ENCODE measurements at places on chromosomes 16 and 17. TPM values are rescaled to one million over a fixed set of nuclear protein-coding genes. Genes with fewer than 3 reads are reported as not detected.

GRCh38 chr16:51106535-51106934, 44.5 kb downstream of the SALL1 start:
- DNase-seq, result no peak
- H3K27me3 ChIP-seq, result no peaks in the 10 kb centered on the region
- H3K4me1 ChIP-seq, result no peaks in the 10 kb centered on the region

GRCh38 chr17:81537343-81537855, 9.2 kb downstream of the FSCN2 start:
- peaks cover 13% of the 10 kb centered on the region for H3K27me3 ChIP-seq
- no peak overlapping the region for H3K27ac ChIP-seq
- DNase-seq, result peak; percentile 77
- H3K4me3 ChIP-seq, result no peak overlapping the region
- peaks cover 19% of the 10 kb centered on the region for H3K4me1 ChIP-seq

DNA sequence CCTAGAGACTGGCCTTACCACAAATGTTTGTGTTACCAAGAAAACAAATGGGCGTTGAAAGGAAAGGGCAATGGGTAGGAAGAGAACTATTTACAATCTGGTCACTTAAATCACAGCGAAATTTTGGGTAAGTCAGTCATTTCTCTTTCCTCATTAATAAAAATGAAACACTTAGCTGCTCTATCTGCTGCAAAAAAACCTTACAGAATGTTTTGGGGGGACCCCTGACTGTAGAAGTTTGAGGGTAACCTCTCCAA, 742 bp upstream of the NUTF2 start:
- DNase-seq, result no peak
- H3K4me1 ChIP-seq, result peaks cover 41% of the 10 kb centered on the region
- peak overlapping the region; percentile 87 for H3K4me3 ChIP-seq
- no peaks in the 10 kb centered on the region for H3K27me3 ChIP-seq
- peak overlapping the region; percentile 96 for H3K27ac ChIP-seq

DNA sequence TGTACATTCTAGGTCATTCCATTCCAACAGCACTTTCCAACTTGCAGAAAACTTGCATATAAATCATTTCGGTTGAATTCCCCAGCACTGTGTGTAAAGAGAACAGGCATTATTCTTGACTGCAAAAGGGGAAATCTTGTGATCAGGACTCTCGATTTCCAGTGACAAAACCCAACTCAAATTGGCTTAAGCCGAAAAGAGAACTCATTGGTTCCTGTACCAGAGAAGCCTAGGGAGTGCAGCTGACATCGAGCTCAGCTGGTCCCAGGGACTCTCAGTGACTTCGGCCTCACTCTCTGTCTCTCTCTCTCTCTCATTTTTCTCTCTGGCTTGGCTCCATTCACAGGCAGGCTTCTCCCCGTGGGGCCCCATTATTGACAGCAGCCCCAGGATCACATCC, 30.7 kb downstream of the CD300LF start:
- no peak for DNase-seq
- H3K4me1 ChIP-seq, result no peaks in the 10 kb centered on the region
- no peaks in the 10 kb centered on the region for H3K27me3 ChIP-seq
- H3K27ac ChIP-seq, result no peak overlapping the region

GRCh38 chr17:80886641-80887573, 104.7 kb upstream of the CHMP6 start:
- H3K27me3 ChIP-seq, result no peaks in the 10 kb centered on the region
- no peaks in the 10 kb centered on the region for H3K36me3 ChIP-seq
- H3K4me3 ChIP-seq, result no peak overlapping the region
- H3K27ac ChIP-seq, result no peak overlapping the region
- no peaks in the 10 kb centered on the region for H3K4me1 ChIP-seq
- peak; percentile 22 for DNase-seq

DNA sequence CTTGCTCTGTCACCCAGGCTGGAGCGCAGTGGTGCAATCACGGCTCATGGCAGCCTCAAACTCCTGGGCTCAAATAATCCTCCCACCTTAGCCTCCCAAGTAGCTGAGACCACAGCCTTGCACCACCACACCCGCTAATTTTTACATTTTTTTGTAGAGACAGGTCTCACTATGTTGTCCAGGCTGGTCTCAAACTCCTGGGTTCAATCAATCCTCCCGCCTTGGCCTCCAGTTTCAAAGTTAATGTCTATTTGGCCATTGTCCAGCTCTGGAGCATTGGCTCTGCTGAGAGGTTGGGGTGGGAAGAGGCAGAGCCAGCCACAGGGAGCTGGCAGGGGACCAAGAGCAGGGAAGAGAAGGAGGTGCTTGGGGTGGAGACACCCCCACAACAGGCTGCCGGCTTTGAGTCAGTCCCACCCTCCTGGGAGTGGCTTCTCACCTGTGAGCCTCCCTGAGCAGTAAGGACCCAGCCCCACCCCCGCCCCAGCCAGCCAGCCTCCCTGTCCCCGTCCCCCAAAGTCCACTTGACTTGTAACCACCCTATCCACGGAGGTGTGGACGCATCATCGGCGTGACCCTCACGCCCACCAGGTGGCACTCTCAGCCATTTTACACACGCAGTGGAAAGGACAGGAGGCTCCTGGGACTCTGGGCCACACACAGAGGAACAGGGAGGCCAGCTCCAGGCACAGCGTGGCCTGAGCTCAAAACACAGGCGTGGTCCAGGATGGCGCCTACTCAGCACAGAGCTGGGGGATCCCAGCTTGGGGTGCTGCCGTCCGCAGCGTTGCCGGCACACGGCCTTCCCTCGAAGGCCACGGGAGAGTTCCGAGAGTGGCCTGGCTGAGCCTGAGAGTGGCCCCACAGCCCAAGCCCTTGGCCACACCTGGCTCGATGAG, 22.8 kb upstream of the PVALEF start:
- DNase-seq, result peak; percentile 89
- no peaks in the 10 kb centered on the region for H3K27me3 ChIP-seq
- no peaks in the 10 kb centered on the region for H3K36me3 ChIP-seq
- peaks cover 13% of the 10 kb centered on the region for H3K4me1 ChIP-seq
- no peak overlapping the region for H3K27ac ChIP-seq
- no peak overlapping the region for H3K4me3 ChIP-seq

DNA sequence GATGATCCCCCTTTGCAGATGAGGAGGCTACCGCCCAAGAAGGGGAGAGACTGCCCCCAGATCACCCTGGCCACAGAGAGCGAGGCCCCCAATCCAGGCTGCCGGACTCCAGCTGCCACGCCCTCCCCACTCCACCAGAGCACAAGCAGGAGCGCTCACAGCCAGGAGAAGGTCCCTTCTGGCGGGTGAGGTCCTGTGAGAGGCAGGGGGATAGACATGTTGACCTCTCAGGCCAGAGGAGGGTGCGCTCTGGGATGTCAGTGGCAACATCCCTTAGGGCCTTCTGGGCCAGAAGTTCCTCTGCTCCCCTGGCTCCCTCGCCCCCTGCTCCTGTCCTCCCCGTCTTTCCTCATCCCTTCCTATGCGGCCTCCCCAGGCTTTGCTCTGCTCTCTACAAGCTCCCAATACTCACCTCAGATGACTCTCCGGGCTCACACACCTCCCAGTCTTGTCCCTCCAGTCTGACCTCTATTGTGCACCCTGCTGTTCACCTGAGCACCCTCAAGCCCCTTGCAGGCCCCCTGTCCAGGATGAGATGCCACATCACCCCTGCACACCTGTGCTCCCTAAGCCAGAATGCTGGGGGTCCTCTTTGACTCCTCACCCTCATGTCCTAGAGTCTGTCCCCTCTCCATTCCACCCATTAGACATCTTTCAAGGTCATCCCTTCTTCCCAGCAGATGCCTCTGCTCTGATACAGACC, 5.0 kb upstream of the NXPH3 start:
- H3K36me3 ChIP-seq, result no peaks in the 10 kb centered on the region
- no peaks in the 10 kb centered on the region for H3K27me3 ChIP-seq
- peaks cover 12% of the 10 kb centered on the region for H3K4me1 ChIP-seq
- no peak overlapping the region for H3K27ac ChIP-seq

DNA sequence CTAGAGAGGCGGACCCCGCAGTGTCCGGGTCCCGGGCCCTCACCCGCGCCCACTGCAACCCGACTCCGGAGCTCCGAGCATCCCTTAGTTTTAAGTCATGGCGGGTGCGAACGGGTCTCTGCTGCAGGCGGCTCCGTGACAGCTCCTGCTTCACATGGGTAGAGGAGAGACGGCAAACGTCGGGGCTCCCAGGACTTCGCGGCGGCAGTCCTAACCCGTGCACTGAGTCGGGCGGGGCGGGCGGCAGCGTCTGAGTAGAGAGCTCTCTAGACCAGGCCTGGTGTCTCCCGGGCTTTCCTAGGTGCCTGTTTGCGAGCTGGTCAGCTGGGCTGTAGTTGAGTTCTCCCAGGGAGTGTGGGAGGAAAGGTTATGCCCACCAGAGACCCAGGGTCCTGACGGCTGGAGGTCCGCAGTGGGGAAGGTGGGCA, 345 bp downstream of the TSC2 start:
- peak overlapping the region; percentile 90 for H3K4me3 ChIP-seq
- peaks cover 31% of the 10 kb centered on the region for H3K36me3 ChIP-seq
- H3K27me3 ChIP-seq, result no peaks in the 10 kb centered on the region
- peaks cover 15% of the 10 kb centered on the region for H3K4me1 ChIP-seq

DNA sequence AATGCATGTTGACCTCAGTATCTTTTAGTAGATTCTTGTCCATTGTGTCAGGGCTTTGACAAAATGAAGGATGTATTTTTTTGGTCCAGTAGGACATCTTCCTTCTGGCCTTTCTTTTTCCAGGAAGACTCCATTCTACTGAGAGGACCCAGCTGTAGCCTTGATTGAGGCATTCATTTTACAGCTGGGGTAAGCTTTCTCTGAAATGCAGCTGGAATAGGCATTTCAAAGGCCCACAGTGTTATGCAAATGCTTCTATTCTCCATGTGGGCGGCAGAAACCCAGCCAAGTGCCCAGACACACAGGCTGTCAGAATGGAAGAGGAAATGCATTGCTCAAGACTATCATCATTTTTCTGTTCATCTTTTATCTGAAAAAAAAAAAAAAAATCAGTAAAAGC, 629.0 kb upstream of the CDH8 start:
- DNase-seq, result no peak
- H3K36me3 ChIP-seq, result no peaks in the 10 kb centered on the region
- H3K4me3 ChIP-seq, result no peak overlapping the region
- no peak overlapping the region for H3K27ac ChIP-seq

DNA sequence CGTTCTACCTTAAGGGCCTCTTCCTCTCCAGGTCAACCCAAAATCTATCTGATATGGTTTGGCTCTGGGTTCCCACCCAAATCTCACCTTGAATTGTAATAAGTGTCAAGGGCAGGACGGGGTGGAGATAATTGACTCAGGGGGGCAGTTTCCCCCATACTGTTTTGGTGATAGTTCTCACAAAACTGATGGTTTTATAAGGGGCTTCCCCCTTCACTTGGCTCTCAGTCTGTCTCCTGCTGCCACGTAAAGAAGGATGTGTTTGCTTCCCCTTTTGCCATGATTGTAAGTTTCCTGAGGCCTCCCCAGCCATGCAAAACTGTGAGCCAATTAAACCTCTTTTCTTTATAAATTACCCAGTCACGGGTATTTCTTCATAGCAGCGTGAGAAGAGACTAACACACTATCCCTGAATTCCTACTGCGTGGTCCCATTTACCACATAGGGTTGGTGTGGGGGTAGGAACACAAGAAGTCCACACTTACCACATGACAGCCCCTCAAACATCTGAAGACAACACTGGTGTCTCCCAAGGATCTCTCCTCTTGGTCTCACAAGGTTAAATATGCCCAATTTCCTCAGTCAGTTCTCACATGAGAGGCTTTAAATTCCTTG, 8.2 kb downstream of the COTL1 start:
- no peaks in the 10 kb centered on the region for H3K27me3 ChIP-seq
- H3K4me1 ChIP-seq, result peaks cover 19% of the 10 kb centered on the region
- H3K4me3 ChIP-seq, result no peak overlapping the region
- DNase-seq, result no peak
- H3K36me3 ChIP-seq, result no peaks in the 10 kb centered on the region

- no peaks in the 10 kb centered on the region for H3K27me3 ChIP-seq
- H3K4me3 ChIP-seq, result no peak overlapping the region
- no peak overlapping the region for H3K27ac ChIP-seq
- H3K36me3 ChIP-seq, result no peaks in the 10 kb centered on the region
These were observed 117.7 kb downstream of the CHD9 start for GRCh38 chr16:53172517-53172916.

- H3K27me3 ChIP-seq, result no peaks in the 10 kb centered on the region
- no peaks in the 10 kb centered on the region for H3K36me3 ChIP-seq
- no peak for DNase-seq
- no peak overlapping the region for H3K27ac ChIP-seq
These were observed 46.4 kb downstream of the SLFN5 start for GRCh38 chr17:35289222-35289621.

- no peaks in the 10 kb centered on the region for H3K4me1 ChIP-seq
- H3K4me3 ChIP-seq, result no peak overlapping the region
- no peak overlapping the region for H3K27ac ChIP-seq
- DNase-seq, result no peak
- no peaks in the 10 kb centered on the region for H3K36me3 ChIP-seq
- H3K27me3 ChIP-seq, result no peaks in the 10 kb centered on the region
These were observed 133.6 kb downstream of the SKAP1 start for GRCh38 chr17:48296453-48296852.

GRCh38 chr16:83994087-83994486, 26.0 kb downstream of the NECAB2 start:
- H3K27me3 ChIP-seq, result no peaks in the 10 kb centered on the region
- no peaks in the 10 kb centered on the region for H3K4me1 ChIP-seq
- DNase-seq, result no peak
- no peak overlapping the region for H3K4me3 ChIP-seq
- H3K36me3 ChIP-seq, result no peaks in the 10 kb centered on the region

DNA sequence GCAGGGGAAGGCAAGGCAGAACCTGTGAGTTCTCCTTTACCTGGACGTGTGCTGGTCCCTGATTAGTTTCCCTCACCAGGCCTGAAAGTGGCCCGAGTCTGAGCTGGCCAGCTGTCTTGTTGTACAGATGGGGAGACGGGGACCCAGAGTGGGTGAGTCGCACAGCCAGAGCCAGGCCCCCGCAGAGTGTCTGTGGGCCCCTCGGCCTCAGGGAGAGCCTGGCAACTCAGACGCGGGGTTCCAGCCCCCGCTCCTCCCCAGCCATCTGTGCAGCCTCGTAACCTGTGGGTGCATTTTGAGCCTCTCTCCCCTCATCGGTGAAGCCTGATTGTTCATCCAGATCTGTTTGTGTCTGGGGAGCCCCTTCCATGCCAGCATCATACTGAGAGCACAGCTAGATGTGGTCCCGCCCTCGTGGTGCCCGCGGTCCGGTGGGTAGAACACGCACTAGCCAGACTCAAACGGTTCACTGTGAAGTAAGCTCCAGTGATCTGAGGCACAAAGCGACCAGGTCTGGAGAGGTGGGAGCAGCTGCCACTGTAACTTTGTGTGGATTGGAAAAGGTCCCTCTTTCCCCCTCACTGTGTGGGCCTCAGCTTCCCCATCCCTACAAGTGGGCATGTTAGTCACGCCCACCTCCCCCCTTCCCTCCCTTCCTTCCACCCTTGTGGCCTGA, 6.0 kb upstream of the NDRG4 start:
- H3K4me1 ChIP-seq, result no peaks in the 10 kb centered on the region
- no peak for DNase-seq
- H3K4me3 ChIP-seq, result no peak overlapping the region
- H3K36me3 ChIP-seq, result no peaks in the 10 kb centered on the region

- no peak overlapping the region for H3K27ac ChIP-seq
- no peak overlapping the region for H3K4me3 ChIP-seq
- H3K4me1 ChIP-seq, result no peaks in the 10 kb centered on the region
- H3K27me3 ChIP-seq, result no peaks in the 10 kb centered on the region
- peaks cover 14% of the 10 kb centered on the region for H3K36me3 ChIP-seq
These were observed 26.4 kb downstream of the KIFC3 start for GRCh38 chr16:57775661-57776469.

OSGIN1 gene
- total RNA-seq, result 68.6 TPM

AOC2 gene
- not detected for total RNA-seq

CDT1 gene
- total RNA-seq, result 7.9 TPM

CD79B gene
- total RNA-seq, result 4.4 TPM

KRT26 gene
- not detected for total RNA-seq

NACA2 gene
- total RNA-seq, result not detected

PPP1R1B gene
- total RNA-seq, result 110 TPM

MED31 gene
- 2.0 TPM for total RNA-seq
